ENCODE measurements at places on chromosomes 13 and 19. TPM values are rescaled to one million over a fixed set of nuclear protein-coding genes. Genes with fewer than 3 reads are reported as not detected.

The IGSF23 gene
- total RNA-seq: 0.26 TPM

The PSG2 gene
- total RNA-seq: not detected

The IPO5 gene
- total RNA-seq: 106 TPM

The CYP2A7 gene
- not detected for total RNA-seq

The RAB3A gene
- total RNA-seq: 0.94 TPM

The SPACA4 gene
- total RNA-seq: not detected

The PEG3 gene
- not detected for total RNA-seq

The NOTCH3 gene
- total RNA-seq: 10.2 TPM

The PLEKHG2 gene
- 62.3 TPM for total RNA-seq

The MYDGF gene
- 131 TPM for total RNA-seq

The ZNF793 gene
- not detected for total RNA-seq

The MCEMP1 gene
- total RNA-seq: not detected

The TLE6 gene
- 5.0 TPM for total RNA-seq

The SMIM44 gene
- not detected for total RNA-seq

The SIGLEC14 gene
- not detected for total RNA-seq

The ZNF285 gene
- total RNA-seq: 2.4 TPM

The USHBP1 gene
- not detected for total RNA-seq

The MISP gene
- 95.7 TPM for total RNA-seq

The ZNF493 gene
- total RNA-seq: 0.07 TPM

The GEMIN7 gene
- total RNA-seq: 88.0 TPM

The KL gene
- 0.01 TPM for total RNA-seq

The SELENOV gene
- not detected for total RNA-seq

The MAST1 gene
- 1.9 TPM for total RNA-seq

The BEST2 gene
- total RNA-seq: not detected

The MAP4K1 gene
- total RNA-seq: 0.53 TPM

The SOX1 gene
- total RNA-seq: not detected

The SPHK2 gene
- total RNA-seq: 18.9 TPM

The CAPS gene
- total RNA-seq: 0.75 TPM

The DNAAF3 gene
- total RNA-seq: 6.4 TPM

The FPR1 gene
- total RNA-seq: not detected

The MIA gene
- not detected for total RNA-seq

The UHRF1 gene
- 47.9 TPM for total RNA-seq

The CACNA1A gene
- 0.31 TPM for total RNA-seq

The REEP6 gene
- 3.9 TPM for total RNA-seq

The PTPRS gene
- total RNA-seq: 21.5 TPM

The KLK14 gene
- total RNA-seq: 0.50 TPM

The NCR1 gene
- not detected for total RNA-seq

The KLK3 gene
- not detected for total RNA-seq

The ZNF547 gene
- 1.8 TPM for total RNA-seq

The TEX29 gene
- total RNA-seq: 0.17 TPM

The TMEM238 gene
- 5.9 TPM for total RNA-seq

The FGF21 gene
- not detected for total RNA-seq

The LRFN3 gene
- 21.5 TPM for total RNA-seq

The SCEL gene
- total RNA-seq: 0.61 TPM

Measured in A549 treated with DMSO at 1 μM for 4 hours (cell line).